Stimulated activated CD8-positive, alpha-beta memory T cell treated with anti-CD3 and anti-CD28 coated beads, Interleukin-7, amount 100 ng/mL, for 4 hours (primary cell): ENCODE measurements at places on chromosomes 1 and 21.

- no peak for DNase-seq
Measured at GRCh38 chr1:153985941-153986761, at the start of gene RAB13. Gene RAB13 (minus strand): TSS chr1:153986339. CDS start chr1:153986236, 103 bp downstream.

GRCh38 chr1:166084613-166085012 lies 82.2 kb downstream of the FAM78B start:
- DNase-seq: no peak

DNA sequence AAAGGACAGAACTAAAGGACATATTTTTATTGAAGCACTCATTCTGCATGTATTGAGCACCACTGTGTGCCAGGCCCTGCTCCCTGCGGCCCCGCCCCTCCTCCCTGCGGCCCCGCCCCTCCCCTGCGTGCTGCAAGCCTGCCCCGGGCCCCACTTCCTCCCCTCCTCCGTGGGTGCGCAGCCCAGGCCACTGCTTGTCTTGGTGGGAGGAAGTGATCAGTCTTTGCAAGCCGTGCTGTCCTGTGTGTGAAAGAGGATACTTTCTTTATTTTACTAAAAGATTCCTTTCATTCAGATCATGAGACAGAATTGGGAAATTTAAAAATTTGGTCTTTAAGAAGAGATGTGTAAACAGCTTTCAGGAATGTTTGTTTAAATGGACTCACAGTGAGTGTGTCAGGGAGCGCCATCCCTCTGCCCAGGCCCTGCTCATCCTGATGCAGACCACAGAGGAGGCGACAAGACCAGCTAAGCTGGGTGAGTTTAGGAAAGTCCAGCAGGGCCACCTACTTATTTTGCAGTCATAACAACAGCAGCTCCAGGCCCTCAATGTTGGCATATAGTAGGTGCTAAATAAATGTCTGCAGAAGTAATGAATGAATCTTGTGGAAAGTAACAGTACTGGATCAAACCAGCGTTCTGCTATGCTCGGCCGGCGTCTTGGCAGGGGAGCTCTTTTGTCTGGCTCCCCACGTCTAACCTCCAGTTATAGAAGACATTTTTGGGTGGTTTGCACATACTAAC lies 88.3 kb upstream of the SELENON start:
- peak; percentile 35 for DNase-seq

GRCh38 chr21:44845418-44846223 lies 27.8 kb upstream of the SUMO3 start:
- DNase-seq: peak; percentile 32

- DNase-seq: no peak
Measured at GRCh38 chr1:243432136-243432535, 176.3 kb downstream of the SDCCAG8 start.

DNA sequence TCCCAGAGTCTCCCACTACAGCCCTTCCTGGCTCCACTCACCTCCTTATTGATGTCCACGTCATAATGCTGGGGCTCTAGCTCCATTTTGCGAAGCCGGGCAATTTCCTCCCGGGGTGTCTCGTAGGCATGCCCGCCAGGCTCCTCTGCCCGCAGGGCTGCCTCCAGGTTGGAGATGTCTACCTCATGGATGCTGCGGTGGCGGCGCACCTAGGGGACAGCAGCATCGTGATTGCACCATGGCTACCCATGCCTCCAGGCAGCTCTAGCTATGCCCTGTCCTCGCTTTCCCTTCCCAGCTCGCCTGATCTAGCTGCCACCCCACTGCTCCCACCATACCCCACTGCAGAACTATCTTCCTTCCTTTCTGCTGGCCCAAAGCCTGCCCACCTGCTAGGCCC lies 15.1 kb upstream of the GOLT1A start:
- DNase-seq: no peak

- DNase-seq: no peak
Measured at GRCh38 chr1:51956528-51957509, 33.7 kb downstream of the RAB3B start.

- DNase-seq: no peak
Measured at GRCh38 chr1:109777980-109778625, 14.4 kb upstream of the EPS8L3 start.

- DNase-seq: no peak
Measured at GRCh38 chr1:100585786-100586185, 47.8 kb downstream of the GPR88 start.

DNA sequence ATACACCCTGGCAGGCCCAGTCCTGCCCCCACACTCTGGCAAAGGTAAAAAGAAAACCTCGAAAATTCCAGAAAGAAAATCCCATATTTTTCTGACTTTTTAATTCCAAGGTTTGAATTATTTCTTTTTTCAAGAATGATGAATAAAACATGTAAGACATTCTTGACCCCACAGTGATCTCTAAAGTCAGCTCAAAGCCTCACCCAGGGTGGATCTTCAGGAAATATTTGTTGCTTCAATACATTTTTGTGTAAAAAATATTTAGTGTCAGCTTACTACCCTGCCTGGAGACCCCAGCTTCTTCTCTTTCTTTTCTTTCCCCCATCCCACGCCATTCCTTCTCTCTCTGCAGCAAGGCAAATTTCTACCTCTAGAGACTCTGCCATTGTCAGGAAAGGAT lies 7.0 kb upstream of the NT5C1A start:
- DNase-seq: no peak

DNA sequence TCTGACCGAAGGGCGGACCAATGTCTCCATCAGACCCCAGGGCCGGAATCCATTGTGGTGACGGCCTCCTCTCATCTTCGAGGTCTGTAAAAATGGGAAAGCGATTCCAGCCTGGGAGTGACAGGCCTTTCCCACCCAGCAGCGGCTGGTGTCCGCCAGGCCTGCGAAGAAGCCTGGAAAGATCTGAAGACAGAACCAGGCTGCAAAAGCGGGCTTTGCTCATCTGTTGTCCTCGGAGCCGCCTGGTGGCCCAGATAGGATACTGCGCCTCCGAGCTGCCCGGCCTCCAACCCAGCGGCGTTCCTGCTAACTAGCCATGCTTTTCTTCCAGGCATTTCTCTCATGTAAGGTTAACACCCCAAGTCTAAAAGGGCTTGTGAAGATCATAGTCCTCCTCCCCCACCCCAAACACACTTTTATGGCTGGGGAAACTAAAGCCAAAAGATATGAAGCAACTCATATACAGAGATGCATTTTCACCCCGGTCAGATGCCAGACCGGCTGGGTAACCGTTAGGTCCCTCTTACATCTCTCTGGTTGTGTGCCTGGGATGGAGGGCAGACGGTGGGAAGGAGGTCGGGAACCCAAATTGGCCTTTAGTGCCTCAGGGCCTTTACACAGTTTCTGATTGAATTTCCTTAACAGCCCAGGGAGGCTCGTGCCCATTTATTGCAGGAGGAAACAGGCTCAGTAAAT lies 1.9 kb upstream of the DHRS3 start:
- peak; percentile 56 for DNase-seq

GRCh38 chr1:157968946-157969345 lies 24.5 kb upstream of the KIRREL1 start:
- no peak for DNase-seq

- no peak for DNase-seq
Measured at GRCh38 chr1:4075436-4076225, 175.6 kb upstream of the C1orf174 start.

DNA sequence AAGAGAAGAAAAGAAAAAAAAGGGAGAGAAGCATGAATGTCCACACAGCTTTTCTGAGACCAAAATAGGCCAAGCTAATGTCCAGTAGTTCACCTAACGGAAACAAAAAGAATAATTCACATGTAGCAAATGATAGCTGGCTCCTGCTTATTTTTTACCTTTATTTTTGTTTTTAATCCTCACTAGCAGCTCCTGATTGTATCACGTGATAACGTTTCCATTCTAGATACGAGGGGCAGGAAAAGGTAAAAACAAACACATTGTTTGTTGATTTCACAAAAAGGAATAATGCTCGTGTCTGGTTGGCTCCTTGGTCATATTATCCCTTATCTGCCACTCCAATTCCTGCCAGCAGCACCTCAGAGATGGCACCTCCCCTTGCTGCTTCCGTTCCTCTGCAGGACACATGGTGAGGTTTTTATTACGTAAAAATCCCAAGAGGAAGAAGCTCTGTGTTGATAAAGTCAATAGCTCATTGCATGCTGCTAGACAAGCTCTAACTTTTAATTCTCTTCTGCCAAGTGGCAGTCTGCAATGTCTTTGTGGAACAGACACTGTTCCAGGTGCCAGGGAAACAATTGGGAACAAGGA lies 201.7 kb downstream of the CRB1 start:
- no peak for DNase-seq

- no peak for DNase-seq
Measured at GRCh38 chr1:153608089-153608682, 4.8 kb downstream of the S100A16 start.

- DNase-seq: no peak
Measured at GRCh38 chr1:205122489-205122882, 708 bp upstream of the RBBP5 start.

DNA sequence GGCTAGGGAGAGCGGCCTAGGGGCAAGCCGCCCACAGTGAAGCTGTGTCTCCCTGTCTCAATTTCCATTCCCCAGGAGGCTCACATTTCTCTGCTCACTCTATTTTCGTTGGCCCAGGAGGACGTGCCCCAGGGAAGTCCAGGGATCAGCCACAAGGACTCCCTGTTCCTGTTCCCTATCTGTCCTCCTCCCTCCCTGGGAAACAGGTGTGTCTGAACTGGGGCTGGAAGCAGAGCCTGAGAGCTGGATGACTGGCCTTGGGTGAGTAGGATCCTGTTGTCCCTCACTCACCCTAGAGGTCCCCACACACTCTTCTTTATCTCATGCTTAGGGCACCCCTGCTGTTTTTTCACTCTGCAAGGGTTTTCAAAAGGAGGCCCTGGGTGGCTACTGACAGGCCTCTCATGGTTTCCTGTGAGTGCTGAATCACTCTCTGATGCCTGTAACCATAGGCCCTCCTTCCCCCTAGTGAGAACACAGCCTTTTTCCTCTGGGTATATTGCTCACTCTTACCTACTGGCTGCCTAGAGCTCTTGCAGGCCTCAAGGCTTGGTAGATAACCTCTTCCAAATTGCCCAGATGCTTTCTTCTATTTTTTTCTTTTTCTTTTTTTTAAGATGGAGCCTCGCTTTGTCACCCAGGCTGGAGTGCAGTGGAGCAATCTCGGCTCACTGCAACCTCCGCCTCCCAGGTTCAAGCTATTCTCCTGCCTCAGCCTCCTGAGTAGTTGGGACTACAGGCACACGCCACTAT lies 3.3 kb upstream of the UTP11 start:
- peak; percentile 46 for DNase-seq

DNA sequence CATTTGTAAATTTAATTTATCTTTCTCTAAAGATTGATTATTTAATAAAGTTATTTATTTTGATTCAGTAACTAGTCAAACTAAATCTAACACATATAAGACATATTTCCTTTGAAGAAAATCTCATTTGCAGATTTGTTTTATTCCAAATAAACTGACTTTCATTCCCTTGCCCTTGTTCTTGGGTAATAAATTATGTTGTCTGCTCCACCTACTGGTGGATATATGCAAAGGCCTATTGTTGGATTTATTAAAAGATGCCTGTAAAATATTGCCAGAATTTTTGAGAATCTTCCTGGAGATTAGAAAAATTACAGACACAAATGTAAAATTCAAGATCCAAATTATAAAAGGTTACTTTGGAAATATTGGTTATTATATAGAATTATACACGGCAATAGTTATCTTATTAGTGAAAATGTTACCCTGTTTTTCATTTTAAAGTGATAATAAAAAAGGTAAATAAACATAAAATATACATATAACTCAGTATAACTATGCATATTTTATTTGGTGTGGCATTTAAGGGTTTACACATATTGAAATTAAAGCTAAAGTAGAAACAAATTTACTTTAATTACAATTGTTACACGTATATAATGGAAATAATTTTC lies 116.1 kb downstream of the SPATA17 start:
- no peak for DNase-seq

DNA sequence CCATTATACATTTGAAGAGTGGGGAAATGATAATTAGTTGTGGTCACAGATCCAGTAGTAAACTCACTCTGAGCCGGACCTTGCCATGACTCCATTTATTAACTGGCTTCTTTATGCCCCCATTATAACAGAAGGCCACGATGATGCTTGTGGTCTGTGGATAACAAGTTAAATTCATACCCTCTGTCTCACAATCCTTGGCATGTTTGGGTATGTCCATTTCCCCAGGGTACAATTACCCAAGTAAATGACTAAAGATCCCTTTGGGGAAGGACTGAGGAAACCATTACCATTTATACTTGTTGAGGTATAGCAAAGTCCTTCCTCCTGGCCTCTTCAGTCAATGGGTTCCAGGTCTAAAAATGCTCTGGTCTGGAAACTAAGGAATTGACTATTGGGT lies 7.3 kb upstream of the USP1 start:
- DNase-seq: no peak

DNA sequence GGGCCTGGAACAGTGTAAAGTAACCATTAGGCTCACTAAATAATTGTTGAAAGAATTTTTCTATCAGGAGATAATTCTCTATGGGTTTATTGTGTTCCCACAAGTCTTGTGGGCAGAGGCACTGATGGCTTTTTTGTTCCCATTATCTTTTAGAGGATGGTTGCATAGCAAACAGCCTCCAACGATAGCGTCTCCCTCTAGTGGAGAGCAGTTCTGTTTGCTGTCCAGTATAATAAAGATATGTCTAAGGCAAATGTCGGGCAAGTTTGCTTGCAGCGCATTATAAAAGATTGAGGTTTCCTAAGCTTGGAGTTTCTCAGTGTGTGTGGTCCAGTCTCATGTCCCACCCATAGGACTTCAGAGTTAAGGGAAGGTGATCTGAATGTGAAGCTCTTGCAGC lies 1.3 kb upstream of the SLC6A17 start:
- no peak for DNase-seq

DNA sequence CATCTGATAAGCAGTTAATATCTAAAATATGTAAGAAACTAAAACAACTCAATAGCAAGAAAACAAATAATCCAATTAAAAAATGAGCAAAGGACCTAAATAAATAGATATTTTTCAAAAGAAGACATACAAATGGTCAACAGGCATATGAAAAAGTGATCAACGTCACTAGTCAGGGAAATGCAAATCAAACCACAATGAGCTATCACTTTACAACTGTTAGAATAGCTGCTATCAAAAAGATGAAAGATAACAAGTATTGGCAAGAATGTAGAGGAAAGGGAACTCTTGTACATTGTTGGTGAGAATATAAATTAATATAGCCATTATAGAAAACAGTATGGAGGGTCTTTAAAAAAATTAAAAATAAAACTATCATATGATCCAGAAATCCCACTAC lies 40.7 kb upstream of the NEK7 start:
- no peak for DNase-seq

- DNase-seq: no peak
Measured at GRCh38 chr1:38246955-38247952, 200.7 kb upstream of the POU3F1 start.

GRCh38 chr21:33255404-33255803 lies 10.8 kb upstream of the IL10RB start:
- DNase-seq: no peak

GRCh38 chr1:174841747-174842146 lies 158.0 kb upstream of the CACYBP start:
- DNase-seq: no peak

DNA sequence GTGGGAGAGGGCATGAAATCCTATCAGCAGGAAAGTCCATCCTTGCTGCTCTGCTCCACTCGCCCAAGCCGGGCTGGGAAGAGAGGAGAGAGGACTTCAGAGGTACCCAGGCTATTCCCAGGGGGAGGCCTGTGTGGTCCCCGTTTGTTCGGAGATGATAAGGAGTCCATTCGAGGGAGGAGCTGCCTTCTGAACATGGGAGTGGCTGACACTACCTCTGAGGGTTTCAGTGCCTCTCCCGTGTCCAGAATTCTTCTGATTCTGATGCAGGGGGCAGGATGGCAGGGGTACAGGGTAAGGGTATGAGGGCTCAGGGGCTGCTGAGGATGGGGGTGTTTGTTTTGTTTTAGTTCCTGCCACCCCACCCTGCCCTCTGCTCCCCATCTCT lies 40.4 kb downstream of the BACE2 start:
- DNase-seq: no peak
